ENCODE measurements at places on chromosomes 5 and 9.

- no peak for DNase-seq
Measured at GRCh38 chr5:34062419-34062818, 19.4 kb upstream of the C1QTNF3 start.

DNA sequence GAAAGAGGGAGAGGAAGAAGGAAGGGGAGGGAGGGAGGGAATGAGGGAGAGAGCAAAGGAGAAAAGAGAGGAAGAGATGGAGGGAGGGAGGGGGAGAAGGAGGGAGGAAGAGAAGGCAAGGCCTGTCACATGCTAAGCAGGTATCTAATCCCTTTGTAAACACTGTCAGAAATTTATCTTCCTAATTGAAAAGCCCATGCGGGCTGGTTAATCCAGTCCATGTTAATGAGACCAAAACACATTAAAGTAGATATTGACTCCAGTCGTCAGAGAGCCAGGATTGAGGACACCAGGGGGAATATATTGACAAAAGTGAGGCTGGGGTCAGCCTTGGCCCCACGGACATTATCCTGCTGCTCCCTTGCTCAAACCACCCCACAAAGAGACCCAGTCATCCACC, 37.4 kb upstream of the ALDH1B1 start:
- DNase-seq: no peak

DNA sequence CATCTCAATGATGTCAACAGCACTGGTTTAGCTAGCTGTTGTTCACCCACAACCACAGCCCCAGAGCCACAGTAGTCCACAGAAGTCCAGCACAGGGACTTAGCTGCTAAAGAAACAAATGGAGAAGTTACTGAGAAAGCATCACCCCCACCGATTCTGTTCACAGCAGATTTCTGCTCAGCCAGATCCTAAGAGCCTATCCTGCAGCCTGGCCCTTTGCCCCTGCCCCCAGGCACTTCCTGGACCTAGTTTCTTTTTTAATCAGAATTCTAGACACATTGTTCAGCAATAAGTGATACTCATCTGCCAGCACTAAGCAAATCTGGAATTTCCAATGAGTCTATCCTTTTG, 7.4 kb downstream of the B4GALT1 start:
- peak; percentile 93 for DNase-seq

- DNase-seq: peak; percentile 98
Measured at GRCh38 chr5:73370640-73371583, 77.7 kb downstream of the FOXD1 start.

DNA sequence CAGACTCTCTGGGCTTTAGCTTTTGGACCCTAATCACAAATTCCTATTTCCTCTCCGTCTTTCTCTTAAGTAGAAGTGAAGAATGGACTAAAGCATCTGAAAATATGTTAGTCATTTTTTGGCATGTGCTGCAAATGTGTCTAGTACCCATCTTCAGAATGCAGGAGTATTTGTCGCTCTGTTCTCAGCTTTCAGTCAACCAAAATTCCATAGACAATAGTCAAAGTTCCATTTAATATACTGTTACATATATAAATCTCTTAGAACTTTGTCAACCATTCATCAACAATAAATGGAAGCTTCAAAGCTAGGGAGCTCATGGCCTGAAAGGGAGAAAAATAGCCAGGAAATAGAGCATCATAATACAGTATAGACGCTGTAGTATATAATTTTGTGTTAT, 509.4 kb downstream of the BNC2 start:
- DNase-seq: peak; percentile 84

GRCh38 chr5:59608745-59609144, 284.8 kb downstream of the PDE4D start:
- DNase-seq: peak; percentile 31

GRCh38 chr9:78775211-78775610, 478.3 kb downstream of the PSAT1 start:
- no peak for DNase-seq

DNA sequence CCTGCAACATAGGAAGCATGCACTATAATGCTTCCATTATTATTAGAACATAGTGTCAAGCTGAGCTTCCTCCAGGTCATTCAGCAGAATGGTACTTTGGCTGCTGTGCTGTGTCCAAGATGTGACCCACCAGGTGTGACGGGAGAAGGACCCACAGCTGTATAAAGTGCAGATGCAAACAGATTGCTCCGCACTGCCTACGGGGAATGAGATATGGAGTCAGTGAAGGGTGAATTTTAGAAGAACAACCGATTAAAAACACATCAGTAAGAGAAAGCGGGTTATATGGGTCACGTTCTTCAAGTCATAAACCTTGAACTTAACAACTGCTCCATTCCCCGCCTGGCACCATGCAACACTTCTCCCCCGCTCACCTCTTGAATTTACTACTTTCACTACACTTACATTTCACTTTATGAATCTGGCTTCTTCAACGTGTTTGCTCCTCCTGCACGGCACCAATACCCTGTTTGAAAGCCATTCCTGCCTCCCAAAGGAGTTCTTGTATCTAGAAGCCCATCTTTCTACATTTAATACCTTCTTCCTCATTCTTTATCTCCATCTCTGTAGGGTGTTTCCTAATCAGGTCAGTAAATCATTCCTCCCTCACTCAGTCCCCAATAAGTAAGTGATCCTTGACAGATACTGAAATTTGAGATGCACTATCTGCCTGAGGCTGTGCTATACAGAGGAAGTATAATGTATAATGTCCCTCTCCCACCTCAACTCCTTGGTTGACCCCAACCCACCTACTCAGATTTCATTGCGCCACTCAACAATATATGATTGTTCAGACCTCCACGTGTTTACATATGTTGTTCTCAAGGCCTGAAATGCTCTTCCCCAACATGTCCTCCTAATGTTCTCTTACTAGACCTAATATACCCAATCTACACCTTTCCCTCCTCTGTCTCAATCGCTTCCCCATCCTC, 25.9 kb downstream of the BRINP1 start:
- no peak for DNase-seq

DNA sequence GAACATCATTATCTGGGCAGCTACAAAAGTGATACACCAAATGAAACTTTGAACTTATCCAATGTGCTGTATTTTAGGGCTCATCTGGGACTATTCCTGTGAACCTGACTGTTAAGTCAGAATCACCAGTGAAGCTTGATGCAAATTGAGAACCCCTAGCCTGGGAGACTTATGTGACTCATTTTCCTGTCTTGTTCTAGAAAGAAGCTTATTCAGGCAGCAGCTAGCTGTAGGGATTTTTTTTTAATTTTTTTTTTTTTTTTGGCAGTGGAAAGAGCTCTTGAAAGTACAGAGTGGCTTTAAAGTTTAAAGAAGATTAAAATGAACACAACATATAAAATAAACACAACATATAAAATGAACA, 81.1 kb upstream of the TNFAIP8 start:
- peak; percentile 80 for DNase-seq

GRCh38 chr9:77011973-77012821, 7.3 kb upstream of the FOXB2 start:
- peak; percentile 47 for DNase-seq

GRCh38 chr5:35046774-35047173, 975 bp downstream of the AGXT2 start:
- peak; percentile 91 for DNase-seq

DNA sequence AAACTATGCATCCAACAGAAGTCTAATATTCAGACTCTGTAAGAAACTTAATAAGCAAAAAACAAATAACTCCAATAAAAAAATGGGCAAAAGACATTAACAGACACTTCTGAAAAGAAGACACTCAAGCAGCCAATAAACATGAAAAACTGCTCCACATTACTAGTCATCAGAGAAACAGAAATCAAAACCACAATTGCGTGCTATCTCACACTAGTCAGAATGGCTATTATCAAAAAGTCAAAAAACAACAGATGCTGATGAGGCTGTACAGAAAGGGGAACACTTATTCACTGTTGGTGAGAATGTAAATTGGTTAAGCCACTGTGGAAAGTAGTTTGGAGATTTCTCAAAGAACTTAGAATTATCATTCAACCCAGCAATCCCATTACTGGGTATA, 101.2 kb upstream of the TRIM32 start:
- peak; percentile 23 for DNase-seq

DNA sequence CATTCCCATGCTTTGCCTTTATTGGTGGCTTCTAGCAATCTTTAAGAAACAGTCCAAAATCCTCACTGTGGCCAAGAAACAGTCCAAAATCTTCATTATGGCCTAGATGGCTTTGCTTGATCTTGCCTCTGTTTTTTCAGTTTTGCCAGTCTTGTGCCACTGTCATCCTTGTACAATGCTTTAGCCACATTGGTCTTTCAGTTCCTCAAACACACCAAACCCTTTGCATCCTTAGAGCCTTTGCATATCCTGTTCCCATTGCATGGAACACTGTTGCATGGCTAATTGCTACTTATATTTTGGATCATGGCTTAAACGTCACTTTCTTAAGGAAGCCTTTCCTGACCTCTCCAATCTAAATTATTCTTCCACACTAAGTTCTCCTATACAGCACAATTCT, 22.1 kb downstream of the MRRF start:
- DNase-seq: no peak

DNA sequence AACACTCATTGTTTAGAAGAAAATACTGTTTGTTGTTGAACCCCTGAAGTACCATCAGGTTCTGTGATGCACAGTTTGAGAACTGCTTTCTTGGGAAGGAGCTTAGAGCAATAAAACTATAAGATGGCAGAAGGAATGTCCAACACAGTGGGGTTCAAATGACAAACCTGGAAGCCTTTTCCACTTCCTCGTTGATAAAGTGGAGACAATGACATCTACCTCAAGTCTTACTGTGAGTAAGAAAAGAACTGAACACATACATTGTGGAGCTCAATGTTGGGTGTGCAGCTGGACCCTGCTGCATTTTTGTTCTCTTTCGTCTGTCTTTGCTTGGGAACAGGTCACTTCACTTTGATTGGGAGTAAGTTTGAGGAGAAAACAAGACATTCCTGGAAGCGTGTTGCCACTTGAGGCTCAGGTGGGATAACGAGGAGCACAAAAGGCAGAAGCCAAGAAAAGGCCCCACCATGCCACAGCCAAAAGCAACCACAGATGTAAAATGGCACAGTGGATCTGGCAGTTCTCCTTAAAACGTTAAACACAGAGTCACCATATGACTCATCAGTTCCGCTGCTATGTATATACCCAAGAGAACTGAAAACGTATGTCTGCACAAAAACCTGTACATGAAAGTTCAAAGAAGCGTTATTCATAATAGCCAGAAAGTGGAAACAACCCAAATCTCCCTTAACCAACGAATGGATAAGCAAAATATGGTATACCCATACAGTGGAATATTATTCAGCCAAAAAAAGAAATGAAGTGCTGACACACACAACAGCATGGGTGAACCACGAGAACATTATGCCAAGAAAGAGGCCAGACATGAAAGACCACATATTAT, 42.9 kb upstream of the SUB1 start:
- DNase-seq: peak; percentile 68

- DNase-seq: no peak
Measured at GRCh38 chr9:76004526-76004925, 114.1 kb downstream of the PCSK5 start.

- no peak for DNase-seq
Measured at GRCh38 chr9:127776924-127777289, 1.6 kb downstream of the SH2D3C start.

GRCh38 chr5:7015586-7016256, 302.5 kb downstream of the TENT4A start:
- DNase-seq: no peak

- DNase-seq: peak; percentile 92
Measured at GRCh38 chr5:79845448-79846197, 145.4 kb downstream of the MTX3 start.

- no peak for DNase-seq
Measured at GRCh38 chr5:142315096-142315900, 9.5 kb downstream of the SPRY4 start.

GRCh38 chr5:124706729-124707361, 39.6 kb downstream of the ZNF608 start:
- peak; percentile 3 for DNase-seq

GRCh38 chr9:115799734-115800133, 353.9 kb upstream of the PAPPA start:
- DNase-seq: no peak

GRCh38 chr5:116410336-116410890, 164.2 kb downstream of the SEMA6A start:
- no peak for DNase-seq

- no peak for DNase-seq
Measured at GRCh38 chr9:22175972-22176545, 167.0 kb upstream of the CDKN2B start.

DNA sequence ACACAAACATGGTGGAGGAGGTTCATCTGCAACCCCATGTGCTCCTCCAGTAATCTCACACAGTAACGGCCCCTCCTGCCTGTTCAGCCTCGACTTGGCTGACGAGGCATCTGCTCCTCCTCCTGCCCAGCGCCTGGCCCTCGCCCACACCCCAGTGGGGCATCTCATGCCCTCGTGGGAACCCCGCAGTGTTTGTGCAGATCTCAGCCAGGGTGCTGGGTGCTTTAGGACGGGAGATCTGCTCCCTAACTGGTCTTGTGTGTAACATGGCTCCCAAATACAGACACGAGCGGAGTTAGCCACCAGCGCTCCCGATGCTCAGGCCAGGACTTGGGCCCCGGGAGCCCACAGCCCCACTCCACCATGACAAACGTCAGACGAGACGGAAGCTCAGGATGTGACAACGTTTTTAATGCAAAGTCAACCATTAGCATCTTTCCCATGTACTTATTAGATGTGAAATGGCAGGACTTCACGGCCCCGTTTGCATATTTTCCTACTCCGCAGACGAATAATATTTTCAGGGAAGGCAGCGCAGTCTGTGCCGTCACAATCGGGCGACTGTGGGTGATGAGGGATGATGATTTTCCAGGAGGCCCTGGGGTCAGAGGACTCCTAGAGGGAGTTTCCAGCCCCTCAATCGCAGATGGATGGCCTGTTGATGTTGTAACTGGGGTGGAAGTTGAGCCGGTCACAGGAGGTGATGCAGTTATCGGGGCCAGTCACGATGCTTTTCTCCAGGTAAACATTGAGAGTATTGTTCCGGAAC, 5.5 kb upstream of the MRPS2 start:
- DNase-seq: no peak

DNA sequence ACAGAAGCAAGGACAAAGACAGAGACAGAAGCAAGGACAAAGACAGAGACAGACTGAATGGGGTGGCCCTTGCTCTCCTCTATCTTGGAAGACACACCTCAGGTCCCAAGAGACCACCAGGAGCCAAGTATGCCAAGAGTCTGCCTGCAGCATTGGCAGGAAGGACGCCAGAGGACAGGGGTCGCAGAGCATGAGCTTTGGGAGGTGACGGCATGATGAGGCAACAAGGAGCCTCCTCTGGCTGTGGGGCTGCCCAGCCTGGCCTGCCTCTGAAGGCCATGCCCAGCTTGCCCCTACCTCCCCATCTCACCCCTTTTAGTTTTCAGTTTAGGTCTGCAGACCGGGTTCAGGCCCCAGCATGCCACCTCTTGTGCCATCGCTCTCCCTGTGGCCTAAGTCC, 17.6 kb downstream of the PDGFRB start:
- peak; percentile 55 for DNase-seq

DNA sequence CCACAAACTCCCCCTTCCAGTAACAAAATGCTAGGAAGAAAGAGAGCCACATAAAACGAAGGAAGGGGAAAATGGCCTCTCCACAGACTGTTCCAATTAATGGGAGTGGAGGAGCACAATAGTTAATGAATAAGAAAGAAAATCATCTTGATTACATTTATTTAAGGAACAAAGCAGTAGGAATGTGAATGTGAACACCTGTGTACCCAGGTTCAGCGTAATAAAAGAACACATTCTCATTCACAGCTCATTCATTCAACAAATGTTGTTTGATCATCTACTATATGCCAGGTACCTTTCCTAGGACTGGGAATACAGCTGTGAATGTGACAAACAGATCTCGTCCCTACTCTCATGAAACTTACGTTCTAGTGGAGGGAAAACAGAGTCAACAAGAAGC, 35.7 kb downstream of the SIL1 start:
- DNase-seq: no peak

- no peak for DNase-seq
Measured at GRCh38 chr5:95084757-95085156, 200.1 kb downstream of the MCTP1 start.
